ENCODE measurements at places on chromosomes 12 and 14.

GRCh38 chr12:42015051-42015461, 129.6 kb downstream of the GXYLT1 start:
- no peak for DNase-seq

GRCh38 chr14:29663281-29663801, 264.3 kb downstream of the PRKD1 start:
- DNase-seq = no peak

GRCh38 chr12:10048526-10048925, 18.0 kb downstream of the CLEC9A start:
- no peak for DNase-seq

GRCh38 chr14:101780390-101780789, 18.9 kb downstream of the PPP2R5C start:
- DNase-seq = no peak

- no peak for DNase-seq
Measured at GRCh38 chr12:113372371-113372770, 14.0 kb downstream of the PLBD2 start.

GRCh38 chr12:117120787-117121186, 21.6 kb upstream of the TESC start:
- no peak for DNase-seq

DNA sequence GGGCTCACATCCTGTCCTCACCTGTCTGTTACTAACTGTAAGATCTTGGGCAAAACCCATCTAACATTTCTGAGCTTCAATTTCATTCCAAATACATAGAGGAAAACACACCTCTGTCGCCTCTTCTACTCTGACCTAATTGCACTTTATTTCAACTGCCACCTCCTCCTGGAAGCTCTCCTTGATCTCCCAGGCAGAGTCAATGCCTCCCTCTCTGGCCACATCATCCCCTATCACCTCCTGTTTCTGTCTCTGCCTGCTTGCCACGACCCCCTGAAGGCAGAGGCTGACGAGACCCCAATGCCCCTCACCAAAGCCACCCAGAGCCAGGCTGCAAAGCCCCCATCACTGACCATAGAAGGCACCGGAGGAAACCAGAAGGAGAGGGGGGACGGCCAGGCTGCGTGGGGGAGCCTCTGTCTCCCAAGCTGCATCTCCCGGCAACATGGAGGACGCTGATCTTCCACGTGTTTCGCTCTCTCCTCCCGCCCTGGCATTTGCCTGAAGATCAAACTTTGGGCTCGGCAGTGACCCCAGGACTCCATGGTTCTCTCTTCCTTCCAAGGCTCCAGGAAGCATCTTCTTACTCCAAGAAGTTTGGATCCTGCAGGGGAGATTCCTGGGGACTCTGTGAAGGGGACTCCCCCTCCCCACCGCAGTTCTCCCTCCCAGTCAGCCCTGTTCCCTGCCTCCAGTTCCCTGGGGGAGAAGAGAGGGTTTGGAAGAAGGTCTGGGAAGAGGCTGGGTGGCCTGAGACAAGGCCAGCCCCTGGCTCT, 50.1 kb upstream of the BCL11B start:
- DNase-seq = no peak

GRCh38 chr12:15556411-15557102, 232.6 kb downstream of the EPS8 start:
- DNase-seq = no peak

DNA sequence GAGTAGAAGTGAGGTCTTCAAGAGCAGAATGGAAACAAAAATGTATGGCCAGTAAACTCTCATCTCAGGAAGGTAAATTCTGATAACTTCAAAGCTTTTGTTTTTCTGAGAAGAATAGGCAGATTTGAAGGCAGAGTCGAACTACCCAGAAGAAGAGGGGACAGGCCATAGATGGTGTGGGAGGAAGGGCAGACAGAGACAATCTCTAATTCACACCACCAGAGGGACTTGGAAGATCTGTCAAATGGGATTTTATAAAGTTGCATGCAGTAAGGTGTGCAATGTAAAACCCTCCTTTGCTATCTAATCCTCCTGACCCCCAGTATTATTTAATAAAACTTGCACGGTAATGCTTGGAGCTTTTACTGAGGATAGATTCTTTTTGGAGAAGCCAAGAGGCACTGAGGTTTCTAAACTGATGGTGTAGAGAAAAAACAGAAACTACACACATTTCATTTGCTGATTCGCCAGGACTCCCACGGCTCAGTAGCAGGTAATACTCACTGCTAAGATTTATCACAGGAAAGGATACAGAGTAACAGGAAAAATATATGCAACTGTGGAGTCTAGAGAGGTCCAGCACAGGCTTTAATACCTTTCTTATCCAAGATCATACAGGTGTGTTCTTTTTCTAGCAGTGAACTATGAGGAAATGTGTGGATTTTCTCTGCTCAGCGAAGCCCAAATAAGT, 18.3 kb downstream of the SLC38A2 start:
- no peak for DNase-seq

DNA sequence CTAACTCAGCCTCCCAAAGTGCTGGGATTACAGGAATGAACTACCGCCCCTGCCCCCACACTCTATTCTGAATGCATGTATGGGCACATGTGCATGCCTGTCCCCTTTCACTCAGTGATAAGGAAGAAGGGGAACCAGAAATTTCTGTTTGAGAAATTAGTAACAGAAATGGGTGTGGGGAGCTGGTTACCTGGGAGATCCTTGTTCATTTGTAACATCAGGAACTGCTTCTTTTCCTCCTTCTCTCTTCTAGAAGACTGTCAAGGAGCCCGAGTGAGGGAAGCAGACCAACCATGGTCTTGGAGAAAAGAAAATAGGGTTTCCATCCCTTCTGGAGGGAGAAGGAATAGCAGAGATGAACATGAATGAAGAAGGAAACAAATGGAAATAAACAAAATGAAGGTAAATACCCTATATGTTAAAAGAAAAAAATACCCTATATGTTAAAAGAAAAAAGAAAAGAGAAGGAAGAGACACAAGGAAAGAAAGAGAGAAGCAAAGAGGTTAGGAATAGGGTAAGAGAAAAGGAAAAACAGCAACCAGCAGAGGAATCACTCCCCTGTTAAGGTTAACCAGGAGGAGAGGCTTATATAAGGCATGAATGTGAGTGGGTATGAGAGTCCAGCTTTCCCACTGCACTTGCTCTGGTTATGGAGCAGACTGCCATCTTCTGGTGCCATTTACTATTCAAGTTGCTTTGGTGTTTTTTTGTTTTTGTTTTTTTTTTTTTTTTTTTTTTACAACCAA, 3.3 kb downstream of the PPP1R3E start:
- DNase-seq = no peak

- no peak for DNase-seq
Measured at GRCh38 chr12:52318241-52318990, 2.8 kb downstream of the KRT83 start.

GRCh38 chr14:26839481-26839880, 241.6 kb upstream of the NOVA1 start:
- no peak for DNase-seq

- no peak for DNase-seq
Measured at GRCh38 chr14:99101855-99102461, 170.0 kb downstream of the BCL11B start.

GRCh38 chr14:92794547-92794941, 439 bp downstream of the GOLGA5 start:
- DNase-seq = no peak
